ENCODE measurements at places on chromosomes 7 and 10.
A peak's percentile ranks its signal among the peaks of the same experiment; 100 is the strongest.

DNA sequence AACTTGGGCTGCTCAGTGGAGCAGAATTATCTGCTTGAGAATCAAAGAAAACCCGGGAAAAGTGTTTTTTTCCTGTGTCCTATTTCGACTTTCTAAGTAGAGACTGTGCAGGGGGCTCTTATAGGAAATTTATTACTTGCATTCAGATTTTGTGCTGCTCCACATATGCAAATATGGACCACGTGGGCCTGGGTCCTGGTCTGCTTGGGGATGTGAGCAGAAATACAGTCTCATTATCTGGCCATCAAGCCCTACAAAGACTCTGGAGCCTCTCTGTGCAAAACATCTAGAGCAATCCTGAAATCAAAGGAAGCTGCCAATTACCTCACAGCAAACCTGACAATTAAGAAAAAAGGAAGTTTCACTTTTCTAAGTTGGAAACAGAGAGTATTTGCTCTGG, 216.9 kb downstream of the LRMDA start:
- no peak for DNase-seq

- DNase-seq, result no peak
Measured at GRCh38 chr10:48232717-48233447, 41.6 kb downstream of the FRMPD2 start.

DNA sequence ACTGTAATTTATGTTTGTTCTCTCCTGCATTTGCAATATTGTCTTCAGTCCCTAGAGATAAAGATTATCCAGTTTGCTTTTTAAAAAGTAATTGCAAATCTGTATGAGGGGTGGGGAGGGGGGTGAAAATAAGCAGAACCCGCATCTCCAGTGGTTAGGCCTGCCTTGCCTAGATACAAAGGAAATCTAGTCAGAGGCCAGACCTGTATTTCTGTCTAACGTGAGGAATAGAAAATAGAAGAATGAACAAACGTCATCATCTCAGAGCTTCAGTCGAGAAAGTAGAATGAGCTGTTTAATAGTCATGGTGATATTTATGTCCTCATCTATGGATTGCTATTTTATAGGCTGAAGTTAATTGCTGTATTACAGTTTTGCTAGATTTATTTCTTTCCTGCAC, 284.2 kb downstream of the BICC1 start:
- DNase-seq, result no peak

GRCh38 chr10:17022466-17022825, 107.2 kb downstream of the CUBN start:
- no peak for DNase-seq

DNA sequence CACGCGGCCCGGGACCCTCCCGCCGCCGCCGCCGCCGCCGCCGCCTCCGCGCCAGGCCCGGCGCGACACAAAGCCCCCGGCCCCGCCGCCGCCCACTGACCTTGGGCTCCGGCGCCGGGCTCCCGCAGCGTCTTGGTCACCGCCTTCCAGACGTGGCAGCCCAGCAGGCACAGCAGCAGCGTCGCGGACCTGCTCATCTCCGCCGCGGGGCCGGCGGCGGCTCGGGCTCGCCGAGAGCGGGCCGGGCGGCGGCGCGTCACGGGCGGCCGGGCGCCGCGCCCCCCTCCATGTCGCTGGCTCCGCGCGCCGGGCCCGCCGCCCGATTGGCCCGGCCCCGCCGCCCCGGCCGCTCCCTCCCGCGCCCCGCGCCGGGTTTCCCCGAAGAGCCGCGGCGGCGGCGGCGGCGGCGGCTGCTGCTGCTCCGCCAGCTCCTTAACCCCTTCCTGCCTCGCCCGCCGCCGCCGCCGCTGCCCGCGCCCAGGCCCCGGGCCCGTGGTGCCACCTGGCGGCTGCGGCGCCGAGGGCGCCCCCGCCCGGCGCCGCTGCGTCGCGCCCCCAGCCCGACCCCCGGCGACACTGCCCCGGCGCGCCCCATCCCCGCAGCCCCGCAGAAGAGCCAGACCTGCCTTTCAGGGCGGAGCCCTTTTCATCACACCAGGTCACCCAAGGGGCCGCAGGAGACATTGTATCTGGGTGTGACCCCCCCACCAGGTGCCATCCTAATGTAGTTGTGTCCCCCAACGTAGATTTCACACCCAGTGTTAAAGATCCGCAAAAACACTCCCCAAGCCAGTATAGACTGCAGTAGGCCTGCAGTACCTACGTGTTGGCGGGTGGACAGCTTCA, at the start of gene FAM171A1:
TSS of gene FAM171A1 (minus strand) at position 434 of the 846 bp plus-strand sequence. CDS start at position 197, 237 bp downstream.
- peak; percentile 54 for DNase-seq

DNA sequence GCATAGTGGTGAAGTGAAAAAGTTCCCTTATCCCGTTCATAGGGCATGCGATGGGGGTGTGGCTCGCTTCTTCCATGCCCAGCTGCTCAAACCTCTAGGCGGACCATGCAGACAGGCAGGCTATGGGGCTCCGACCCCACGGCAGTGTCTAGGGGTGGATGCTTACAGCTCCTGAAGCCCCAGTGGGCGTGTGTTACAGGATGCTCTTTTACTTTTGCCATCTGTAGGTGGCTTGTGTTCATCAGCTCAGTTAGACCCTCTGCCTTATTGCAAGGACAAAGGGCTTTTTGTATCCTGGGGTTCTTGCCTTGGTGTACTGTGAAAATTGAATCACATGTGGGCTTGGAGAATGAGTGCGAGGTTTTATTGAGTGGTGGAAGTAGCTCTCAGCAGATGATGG, at the start of gene MYL10:
TSS of gene MYL10 (minus strand) at position 126 of the 400 bp plus-strand sequence. CDS start 178 bp downstream, outside the sequence.
- no peak for DNase-seq

DNA sequence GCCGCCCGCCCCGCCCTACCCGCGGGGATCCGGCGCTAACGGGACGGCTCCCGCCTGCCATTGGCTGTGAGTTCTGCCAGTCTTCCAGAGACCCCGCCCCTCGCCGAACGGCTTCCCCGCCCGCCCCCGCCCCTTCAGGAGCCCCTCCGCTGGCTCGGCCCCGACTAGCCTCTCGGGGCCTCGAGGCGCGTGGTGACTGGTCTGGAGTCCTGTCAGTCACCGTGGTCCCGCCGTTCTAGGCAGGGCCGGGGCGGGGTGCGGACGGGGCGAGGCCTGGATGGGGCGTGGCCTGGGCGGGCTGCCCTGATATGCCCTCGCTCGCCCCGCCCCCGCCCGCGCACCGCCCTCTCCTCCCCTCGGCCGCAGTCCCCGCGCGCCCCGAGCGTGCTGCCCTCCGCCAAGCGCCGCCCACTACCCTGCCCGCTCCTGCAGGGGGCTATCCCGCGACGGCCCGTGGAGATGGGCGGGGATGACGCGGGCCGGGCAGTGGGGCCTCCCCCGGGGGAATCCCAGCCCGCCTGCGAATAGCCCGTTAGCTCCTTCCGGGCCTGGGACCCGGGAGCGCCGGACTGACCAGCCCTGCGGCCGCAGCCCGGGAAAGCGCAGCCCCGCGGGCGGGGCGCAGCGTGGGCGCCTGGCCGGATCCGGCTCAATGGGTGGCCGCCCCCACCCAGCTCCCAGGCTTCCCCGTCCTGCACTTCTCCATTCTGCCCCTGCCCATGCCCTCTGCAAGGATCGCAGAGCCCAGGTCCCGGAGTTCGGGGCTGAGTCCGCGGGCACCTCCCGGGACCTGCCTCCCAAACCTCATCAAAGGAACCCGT, 444 bp upstream of the HIP1 start:
- peak; percentile 100 for DNase-seq

DNA sequence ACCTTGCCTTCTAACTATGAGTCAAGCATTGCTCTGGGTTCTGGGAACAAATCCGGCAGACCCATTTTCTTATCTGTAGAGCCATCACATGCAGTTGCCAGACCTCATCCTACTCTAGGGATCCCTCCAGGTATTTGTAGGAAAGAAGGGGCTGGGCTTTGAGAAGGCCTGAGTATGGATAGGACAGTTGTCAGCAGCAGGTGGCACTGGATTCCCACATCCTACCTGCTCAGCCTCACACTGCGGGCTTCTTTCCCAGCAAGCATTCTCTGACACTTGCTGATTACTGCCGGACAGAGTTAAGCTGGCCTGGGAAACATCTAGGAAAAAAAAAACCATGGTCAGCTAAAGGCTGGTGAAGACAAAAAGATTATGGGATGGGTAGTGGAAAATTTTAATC, 224.1 kb downstream of the CCSER2 start:
- DNase-seq, result no peak

GRCh38 chr7:157434701-157435100, 97.9 kb downstream of the DNAJB6 start:
- no peak for DNase-seq

DNA sequence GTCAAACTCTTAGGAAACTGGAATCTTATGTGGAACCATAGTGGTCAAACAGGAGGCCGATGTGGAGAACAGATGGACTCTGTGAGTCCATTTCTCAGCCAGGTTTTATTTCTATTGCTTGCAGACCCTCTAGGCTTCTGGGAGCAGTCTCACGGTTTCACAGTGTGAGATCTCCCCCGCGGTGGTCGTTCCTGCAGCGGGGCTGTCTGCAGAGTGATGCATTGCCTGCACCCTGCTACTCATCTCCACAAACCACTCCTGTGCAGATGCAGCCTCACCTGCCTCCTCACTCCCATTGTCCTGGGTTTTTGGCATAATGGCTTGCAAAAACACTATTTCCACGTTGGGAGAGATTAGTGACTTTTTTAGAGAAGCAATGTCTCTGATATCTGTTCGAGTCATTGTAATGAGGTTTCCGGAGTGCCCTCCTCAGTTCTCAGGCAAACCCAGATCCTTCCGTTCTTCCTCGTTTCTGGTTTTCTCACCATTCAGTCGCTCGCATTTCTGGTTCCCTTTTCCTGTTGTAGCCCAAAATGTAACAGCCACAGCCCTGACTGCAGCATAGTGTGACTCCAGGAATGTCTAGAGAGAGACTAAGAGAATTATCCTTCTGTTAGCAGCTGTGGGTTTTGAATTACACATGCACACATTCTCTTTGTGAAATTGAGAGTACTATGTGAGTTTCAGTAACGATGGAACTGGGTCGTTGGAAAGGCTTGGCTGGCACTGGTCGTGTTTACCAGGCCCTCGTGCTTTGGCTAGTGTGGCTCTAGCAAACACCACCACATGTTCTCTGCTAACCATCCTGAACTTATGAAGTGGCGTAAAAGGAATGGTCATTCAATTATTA, 30.2 kb downstream of the ACADSB start:
- DNase-seq, result no peak

DNA sequence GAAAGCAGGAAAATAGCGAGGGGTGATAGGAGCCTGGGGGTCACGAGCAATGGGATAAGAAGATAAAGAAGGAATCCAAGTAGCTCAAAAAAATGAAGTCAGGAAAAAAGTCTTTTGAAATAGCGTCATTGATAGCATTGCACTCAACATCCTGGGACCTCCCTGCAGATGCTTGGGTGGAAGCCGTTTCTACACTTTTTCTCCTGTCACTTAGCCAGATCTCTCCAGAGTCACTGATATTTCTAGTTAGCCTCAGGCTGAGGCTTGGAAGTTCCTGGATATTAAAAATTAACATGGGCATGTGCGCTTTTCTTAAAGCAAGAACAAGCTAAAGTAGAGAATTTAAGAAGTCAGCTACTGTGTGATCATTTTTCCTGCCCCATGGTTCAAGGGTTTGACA, 39.5 kb upstream of the CHST15 start:
- no peak for DNase-seq

DNA sequence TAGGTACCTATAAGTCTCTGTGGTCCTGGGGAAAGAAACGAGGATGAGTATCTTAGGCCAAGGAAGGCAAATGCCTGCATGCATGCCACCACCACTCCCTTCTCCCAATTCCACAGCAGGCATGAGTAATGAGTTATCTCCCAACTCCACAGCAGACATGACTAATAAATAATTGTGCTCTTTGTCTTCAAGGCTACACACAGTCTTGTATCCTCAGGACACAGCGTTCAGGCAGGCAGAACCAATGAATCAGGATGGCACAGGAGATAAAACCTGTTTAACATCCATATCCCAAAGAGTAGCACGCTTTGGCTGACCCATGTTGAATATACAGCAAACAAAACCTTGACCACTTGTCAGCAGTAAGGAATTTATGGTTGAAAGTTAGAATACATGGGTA, 229.7 kb upstream of the NFE2L3 start:
- no peak for DNase-seq

GRCh38 chr10:86282664-86283465, 83.7 kb downstream of the GRID1 start:
- DNase-seq, result no peak

DNA sequence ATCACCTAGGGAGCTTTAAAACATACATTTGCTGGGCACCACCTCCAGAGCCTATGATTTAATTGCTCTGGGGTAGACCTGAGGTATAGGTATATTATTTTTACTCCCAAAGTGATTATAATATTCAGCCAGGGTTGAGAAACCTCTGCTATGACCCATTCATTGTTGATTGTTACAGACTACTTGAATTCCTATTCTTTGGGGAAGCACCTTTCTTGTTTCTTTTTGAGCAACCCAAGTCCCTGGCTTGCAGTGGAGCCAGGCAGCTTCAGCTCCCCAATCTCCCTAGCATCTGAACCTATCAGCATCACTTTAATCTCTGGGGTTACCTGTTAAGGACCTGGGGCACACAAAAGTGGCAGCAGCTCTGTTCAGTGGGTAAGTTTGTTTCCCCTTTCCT, 8.6 kb downstream of the PRKG1 start:
- DNase-seq, result no peak

DNA sequence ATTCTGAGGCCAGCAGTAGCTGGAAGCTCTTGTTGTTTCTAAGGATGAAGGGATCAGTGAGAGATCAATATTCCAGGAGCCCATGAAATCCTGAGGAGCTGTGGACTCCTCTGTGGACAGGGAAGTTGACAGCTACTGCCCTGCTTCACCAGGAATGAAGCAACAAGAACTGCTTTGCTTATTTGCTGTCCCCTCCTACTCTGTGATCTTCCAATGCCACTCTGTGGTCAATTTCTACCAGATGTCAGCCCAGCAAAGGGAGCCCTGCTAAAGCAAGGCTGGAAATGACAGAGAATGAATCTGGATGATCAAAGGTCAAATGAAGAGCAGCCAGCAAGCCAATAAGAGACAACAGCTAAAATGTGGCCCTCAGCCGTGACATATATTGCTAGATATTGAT, 227.5 kb upstream of the CHRM2 start:
- no peak for DNase-seq

DNA sequence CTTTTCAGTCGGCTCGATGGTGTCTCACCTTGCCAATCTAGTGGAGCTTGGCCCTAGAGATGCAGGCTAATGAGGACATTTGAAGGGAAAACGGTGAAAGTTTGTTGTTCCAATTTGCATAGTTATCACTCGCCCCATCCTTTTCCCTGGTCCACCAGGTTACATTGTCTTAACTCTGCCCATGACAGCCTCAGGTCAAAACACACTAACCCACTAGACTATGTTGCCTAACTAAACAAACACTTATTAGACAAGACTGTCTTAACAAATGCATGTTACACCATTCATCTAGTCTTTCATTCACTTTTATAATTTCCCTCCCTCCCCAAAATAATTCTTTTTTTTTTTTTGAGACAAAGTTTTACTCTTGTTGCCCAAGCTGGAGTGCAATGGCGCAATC, 40.7 kb downstream of the USP6NL start:
- DNase-seq, result no peak

DNA sequence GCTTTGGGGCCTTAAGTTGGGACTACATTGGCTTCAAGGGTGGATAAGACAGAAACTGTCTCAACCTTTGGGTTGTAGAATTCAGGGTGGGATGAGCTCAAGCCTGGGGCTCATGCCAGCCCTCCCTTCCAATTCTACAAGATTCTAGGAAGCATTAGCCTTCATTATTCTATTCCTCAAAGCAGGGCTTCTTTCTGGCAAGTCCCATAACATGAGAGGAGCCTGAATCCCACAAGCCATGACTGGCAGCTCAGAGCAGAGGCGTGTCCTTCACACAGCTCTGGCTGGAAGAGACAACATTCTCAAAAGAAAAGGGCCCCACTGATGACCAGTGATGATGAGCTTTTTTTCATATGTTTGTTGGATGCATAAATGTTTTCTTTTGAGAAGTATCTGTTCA, 187.6 kb downstream of the PLXNA4 start:
- no peak for DNase-seq

GRCh38 chr10:3568983-3569382, 216.0 kb downstream of the KLF6 start:
- no peak for DNase-seq
